Muscle of arm (tissue), 14 donors: ENCODE measurements at places on chromosomes 16 and 17. TPM values are rescaled to one million over a fixed set of nuclear protein-coding genes. Genes with fewer than 3 reads are reported as not detected.

SOST gene
- 0.25 TPM for polyA plus RNA-seq

HSPB9 gene
- 0.23 TPM for polyA plus RNA-seq

GRCh38 chr17:79171188-79171587, 96.6 kb downstream of the ENGASE start:
- peak; percentile 18 for DNase-seq

KRTAP4-2 gene
- not detected for polyA plus RNA-seq

GRCh38 chr16:84504420-84505248, at the start of gene MEAK7:
TSS of gene MEAK7 (minus strand) at chr16:84504659. CDS start at chr16:84498086, 6,573 bp downstream.
- peak; percentile 98 for DNase-seq

MYH11 gene
- polyA plus RNA-seq, result 16.2 TPM

DNA sequence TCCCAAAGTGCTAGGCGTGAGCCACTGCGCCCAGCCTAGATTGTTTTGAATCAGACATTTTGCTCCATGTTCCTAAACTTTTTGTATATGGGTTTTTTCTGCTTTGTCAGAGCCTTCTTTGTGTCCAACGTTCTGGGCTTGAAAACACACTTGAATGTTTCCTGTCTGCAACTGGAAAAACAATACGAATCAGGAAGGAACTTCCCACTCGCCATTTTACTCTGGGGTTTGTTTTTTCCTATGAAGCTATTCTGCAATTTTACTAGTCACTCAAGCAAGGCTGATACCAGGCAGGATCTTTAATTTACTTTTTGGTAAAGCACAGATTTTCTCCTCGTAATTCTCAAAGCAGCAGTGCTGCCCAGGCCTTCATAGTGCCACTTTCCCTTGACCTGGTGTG, 31.6 kb downstream of the ARHGAP17 start:
- DNase-seq, result no peak

- no peak for DNase-seq
These were observed 2285.8 kb downstream of the TP53TG3F start for GRCh38 chr16:35745191-35745590.

DNA sequence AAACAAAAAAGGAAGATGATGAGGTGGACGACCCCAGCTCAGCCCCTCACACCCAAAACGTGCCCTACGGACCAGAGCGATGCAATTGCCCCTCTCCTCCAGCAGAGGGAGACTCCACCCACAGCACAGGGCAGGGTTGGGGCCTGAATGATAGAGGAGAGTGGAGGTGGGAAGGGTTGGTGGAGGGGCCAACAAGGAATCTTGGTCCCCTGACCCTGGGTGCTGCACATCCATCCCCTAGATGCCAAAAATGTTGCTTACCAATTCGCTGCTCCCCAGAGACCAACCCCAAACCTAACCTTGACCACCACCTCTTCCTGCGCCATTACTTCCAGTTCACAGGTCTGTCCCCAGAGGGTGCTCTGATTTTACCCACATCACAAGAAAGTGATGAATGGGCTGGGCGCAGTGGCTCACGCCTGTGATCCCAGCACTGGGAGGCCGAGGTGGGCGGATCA, 12.9 kb downstream of the P2RX5 start:
- no peak for DNase-seq

ATXN2L gene
- 174 TPM for polyA plus RNA-seq

DNA sequence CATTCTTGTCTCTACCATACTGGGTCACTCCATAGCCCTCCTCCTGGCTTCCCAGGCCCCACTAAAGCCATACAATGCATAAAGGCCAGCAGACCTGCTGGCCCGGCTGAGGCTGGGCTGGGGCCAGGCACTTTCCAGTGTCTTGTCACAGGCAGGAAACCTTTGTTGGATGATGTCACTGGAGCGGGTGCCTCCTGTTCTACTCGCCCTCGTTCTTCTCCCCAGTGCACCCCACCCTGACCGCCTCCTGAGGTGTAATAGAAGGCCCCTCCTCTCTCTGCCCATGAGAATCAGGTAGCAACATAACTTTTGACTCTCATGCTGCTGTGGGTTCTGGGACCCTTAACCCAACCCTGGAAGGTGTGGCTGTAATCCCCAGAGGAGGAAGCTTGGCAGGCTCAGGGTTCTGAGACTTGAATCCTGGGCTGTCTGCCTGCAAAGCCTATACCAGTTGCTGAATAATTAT, 54.2 kb upstream of the IL34 start:
- peak; percentile 46 for DNase-seq

NKIRAS2 gene
- 31.0 TPM for polyA plus RNA-seq

YBX2 gene
- 1.4 TPM for polyA plus RNA-seq

GRCh38 chr16:61382435-61382834, 653.8 kb downstream of the CDH8 start:
- DNase-seq, result peak; percentile 1

DNAI2 gene
- polyA plus RNA-seq, result not detected

DNA sequence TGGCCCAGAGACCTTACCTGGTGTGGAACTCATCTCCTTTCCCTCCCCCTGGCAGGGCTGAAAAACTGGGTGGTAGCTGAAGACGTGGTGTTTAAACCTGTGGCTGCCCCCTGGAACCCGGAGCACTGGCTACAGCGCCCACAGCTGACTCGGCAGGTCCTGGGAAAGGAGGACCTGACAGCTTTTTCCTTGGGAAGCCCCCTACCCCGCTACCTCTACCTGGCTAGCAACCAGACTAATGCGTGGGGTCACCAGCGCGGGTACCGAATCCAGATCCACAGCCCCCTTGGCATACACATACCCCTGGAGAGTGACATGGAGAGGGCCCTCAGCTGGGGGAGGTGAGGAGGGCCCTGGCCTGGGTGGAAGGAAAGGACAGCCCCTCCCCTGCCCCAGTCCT, 2.0 kb upstream of the AOC3 start:
- DNase-seq, result no peak

- DNase-seq, result no peak
These were observed 18.5 kb upstream of the CDH1 start for GRCh38 chr16:68718590-68718989.
